Smooth muscle cell of the coronary artery (primary cell): ENCODE measurements at places on chromosomes 7 and 10. TPM values are rescaled to one million over a fixed set of nuclear protein-coding genes. Genes with fewer than 3 reads are reported as not detected.

GAD2 gene
- total RNA-seq: not detected in 2 replicates

SYT15 gene
- total RNA-seq: 0.08 and 0.59 TPM in 2 replicates

ASB10 gene
- not detected in 2 replicates for total RNA-seq

POLL gene
- 6.3 and 6.8 TPM in 2 replicates for total RNA-seq

CACNA2D1 gene
- 62.2 and 71.3 TPM in 2 replicates for total RNA-seq
